NCI-H2107 (cell line): ENCODE measurements at places on chromosomes 2 and 18.

DNA sequence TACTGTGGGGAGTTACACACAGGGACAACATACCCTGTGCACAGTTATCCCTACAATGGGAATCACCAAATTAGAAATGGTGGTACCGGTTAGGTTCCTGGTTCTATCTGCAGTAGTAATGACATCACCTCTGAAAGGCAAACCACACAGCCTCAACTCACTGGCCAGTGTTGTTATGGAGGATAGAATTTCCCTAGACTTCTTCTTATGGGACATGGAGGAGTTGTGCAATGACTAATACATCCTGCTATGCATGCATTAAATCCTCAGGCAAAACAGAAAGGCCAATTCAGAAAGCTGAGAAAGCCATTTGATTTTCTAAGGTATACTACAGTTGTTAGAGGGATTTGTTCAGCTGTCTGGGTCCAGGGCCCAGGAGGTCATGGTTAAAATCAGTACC lies 439.3 kb downstream of the TMX3 start:
- DNase-seq, result no peak

- no peak for DNase-seq
Measured at GRCh38 chr2:112295407-112296078, 20.1 kb downstream of the ZC3H6 start.

- no peak for DNase-seq
Measured at GRCh38 chr2:203759690-203760365, 53.4 kb downstream of the CD28 start.

DNA sequence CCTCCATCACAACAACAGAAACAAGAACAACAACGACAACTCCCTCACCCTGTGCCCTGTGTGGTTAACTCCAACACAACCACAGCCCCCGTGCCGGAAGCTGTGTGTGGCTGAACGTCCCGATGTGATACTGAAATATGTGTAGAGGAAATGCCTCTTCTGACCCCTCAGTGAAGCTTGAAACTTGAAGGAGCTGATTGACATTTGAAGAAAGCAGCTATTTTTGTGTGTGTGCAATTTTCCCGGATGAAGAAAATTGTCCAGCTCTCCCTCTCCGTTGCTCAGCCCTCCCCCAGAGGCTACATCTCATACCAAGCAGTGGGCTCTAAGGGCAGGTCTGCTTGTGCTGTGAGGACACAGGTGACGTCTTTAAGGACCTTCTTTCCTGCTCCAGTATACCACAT lies 173.8 kb downstream of the ICOS start:
- DNase-seq, result no peak

DNA sequence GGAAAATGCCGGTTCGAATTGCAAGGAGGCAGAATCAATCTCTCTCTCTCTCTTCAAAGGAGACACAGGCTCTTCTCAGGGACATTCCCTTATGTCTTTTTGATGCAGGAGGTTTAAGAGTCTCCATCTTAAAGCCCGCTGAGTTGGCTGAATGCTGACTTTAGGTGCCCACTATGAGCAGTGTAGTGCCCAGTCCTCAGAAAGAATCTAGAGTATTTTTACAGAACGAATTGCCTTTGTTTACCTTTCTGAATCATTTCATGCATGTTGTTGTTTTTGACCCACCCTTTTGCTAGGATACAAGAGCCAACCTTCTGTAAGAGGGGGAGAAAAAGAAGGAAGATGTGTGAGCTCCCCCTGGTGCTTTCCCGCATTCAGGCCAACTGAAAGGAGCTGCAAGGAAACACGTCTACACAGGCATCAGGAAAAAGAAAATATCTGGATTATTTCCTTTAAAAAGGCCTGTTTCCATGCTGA lies 193.5 kb upstream of the TCF4 start:
- peak; percentile 59 for DNase-seq

DNA sequence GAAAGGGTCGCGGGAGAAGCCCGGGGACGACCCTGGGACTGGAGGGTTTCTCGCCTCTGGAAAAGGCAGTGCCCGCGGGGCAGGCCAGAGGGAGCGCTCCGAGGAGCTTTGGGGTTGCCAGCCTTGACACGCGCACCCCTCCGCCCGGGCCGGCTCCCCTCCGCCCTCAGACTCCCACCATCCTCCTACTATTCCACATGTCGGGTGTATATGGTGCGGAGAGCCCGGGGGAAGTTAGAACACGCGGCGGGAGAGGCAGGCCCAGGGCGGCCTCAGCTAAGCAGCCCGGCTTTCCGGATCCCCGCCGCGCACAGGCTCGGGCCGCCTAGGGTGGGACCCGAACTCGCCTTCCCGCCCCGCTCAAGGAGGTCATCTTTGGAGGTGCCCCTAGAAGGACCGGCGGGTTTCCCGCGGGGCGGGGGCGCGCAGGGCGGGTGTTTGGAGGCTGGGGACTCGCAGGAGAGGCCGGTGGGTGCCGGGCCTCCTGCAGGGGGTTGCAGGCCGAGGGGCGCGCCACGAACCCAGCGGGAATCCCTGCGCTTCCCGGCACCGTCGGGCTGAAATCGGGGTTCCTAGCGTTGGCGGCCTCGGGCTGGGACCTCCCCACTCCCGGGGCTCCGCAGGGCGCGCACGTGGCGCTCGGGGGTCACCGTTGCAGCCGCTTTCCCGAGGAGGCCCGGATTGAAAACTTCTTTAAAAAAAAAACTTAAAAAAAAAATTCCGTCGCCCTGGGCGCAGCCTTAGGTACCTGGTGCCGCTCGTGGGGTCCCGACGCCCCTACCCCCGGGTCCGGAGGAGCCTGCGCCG lies 3.7 kb downstream of the NFATC1 start:
- DNase-seq, result no peak

DNA sequence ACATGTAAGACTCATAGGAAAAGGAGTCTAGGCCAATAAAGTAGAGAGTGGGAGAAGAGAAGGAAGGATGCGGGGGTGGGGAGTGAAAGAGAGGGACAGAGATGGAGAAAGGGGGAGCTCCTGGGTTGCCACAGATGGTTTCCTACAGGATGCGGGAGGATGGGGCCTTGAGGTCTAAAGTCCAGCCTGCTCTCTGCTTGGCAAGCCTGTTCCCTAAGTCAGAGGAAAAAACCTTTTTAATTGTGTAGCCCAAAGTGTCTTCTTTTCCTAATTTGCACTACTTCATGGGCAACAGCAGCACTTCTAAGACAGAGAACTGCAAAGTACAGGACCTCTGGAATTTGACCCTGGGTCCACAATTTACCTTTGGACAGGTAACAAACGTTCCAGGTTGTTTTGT lies 1.4 kb upstream of the FAM110C start:
- DNase-seq, result no peak

DNA sequence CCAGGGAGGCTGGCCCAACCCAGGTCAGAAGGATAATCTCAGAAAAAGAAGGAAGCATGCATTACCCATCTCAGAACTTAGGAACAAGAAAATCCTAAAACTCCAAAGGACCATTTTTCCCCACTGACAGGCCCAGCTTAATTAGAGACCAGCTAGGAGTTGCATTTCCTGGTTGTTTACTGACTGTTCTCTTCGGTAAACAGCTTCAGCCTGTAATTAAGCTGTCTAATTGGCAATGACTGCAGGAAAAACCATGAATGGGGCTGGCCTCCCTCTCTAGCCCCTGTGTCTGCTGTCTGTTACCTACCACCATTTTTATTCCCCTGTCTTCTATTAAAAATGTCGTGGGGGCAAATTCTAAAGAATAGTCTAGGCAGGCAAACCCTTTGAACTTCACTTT lies 146.5 kb downstream of the AGAP1 start:
- no peak for DNase-seq

GRCh38 chr2:113034016-113034415 lies 18.7 kb downstream of the IL36B start:
- no peak for DNase-seq

DNA sequence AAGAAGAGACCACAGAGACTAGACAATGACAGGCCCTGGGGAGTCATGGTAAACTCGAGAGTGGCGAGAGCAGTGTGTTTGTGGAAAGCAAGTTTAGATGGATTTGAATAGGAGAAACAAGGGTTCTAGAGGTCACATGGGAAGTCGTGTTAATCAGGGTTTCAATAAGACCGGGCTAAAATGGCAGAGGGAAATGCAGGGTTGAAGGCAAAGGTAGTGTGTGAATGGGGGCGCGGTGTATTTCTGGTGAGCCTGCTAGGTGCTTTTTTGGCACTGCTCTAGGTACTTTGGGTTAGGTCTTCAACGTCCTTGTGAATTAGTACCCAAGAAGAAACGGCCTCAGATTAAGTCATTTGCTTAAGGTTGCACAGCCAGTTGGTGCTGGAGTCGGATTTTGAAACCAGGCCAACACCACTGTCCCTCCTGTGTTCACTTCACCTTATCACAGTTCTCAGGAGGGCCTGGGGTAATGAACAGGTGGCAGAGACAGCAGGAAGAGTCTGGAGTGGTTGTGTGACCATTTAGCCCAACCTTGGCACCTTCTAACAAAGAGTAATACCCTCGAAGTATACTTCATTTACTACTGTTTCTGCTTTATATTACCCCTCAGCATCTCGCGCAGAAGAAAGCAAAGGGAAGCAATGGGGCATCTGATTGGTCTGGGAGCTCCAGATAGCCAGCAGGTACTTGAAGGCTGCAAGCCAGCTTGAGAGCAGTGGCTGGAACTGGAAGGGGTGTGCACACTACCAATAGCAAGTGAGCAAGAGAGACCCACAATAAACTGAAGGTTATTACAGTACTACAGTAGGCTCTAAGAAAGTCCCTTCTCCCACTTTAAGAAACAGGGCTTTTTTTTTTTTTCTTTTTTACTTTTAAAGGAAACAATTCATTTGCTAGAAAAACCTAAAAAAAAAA lies 33.4 kb upstream of the GAREM2 start:
- no peak for DNase-seq

- DNase-seq, result no peak
Measured at GRCh38 chr18:56286775-56287325, 351.5 kb downstream of the TXNL1 start.

- DNase-seq, result no peak
Measured at GRCh38 chr2:11907190-11907589, 160.8 kb downstream of the LPIN1 start.

GRCh38 chr2:57890464-57890863 lies 156.1 kb upstream of the VRK2 start:
- no peak for DNase-seq

- DNase-seq, result no peak
Measured at GRCh38 chr2:118056165-118056534, 32.1 kb upstream of the INSIG2 start.

DNA sequence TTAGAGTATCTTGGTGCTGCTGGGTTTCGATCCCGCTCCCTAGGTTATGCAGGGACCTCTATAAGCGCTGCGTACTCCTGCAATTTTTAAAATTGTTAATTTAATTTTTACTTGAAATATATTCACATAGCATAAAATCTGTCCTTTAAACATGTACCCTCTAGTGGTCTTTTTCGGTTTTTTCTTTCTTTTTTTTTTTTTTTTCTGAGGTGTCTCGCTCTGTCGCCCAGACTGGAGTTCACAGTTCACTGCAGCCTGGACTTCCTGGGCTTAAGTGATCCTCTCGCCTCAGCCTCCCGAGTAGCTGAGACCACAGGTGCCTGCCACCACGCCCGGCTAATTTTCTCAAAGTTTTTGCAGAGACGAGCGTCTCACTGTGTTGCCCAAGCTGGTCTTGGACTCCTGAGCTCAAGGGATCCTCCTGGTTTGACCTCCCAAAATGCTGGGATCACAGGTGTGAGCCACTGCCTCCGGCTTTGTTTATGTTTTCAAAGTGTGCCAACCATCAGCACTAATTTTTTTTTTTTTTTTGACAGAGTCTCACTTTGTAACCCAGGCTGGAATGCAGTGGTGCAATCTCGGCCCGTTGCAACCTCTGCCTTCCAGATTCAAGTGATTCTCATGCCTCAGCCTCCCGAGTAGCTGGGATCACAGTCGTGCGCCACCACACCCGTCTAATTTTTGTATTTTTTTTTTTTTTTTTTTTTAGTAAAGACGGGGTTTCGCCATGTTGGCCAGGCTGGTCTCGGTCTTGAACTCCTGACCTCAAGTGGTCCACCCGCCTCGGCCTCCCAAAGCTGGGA lies 585 bp upstream of the MOB1A start:
- DNase-seq, result no peak

GRCh38 chr18:48749768-48750167 lies 201.0 kb downstream of the SMAD7 start:
- no peak for DNase-seq

- no peak for DNase-seq
Measured at GRCh38 chr2:237693291-237693994, 66.1 kb downstream of the LRRFIP1 start.

- no peak for DNase-seq
Measured at GRCh38 chr2:44061876-44062275, 66.1 kb upstream of the LRPPRC start.

DNA sequence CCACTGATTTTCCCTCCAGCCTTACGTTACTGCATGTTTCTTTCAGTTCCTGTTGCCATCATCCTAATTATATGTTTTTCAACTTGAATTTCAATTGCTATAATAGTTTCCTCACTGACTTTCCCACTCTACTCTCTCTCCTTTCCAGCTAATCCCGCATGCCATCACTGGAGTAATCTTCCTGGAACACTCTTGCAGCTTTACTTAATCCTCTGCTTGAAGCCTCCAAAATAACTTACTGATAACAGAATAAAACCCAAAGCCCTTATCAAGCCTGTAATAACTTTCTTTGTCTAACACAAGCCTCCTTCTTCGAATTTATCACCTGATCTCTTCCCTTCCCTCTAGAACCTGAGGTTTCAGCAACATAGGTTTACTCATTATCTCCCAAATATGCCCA lies 237.3 kb downstream of the LTBP1 start:
- DNase-seq, result no peak

GRCh38 chr2:136639651-136640050 lies 125.7 kb upstream of the THSD7B start:
- DNase-seq, result no peak

DNA sequence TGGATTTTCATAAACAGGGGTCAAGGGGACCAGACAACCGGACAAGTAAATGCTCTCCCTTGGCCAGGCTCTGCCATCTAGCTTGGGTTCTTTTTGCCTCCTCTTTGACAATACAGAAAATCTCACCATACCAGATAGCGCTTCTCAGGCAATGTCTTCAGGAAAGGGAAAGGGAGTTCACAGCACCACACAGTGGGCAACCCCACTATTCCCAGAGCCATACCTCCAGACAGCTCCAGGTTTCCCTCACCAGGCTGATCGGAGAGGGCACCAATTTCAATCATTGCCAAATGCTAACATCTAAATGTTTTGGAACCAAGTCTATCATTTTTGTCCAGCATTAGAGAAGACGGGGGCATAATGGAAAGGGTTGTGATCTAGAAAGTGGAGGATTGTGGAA lies 28.1 kb downstream of the CCDC68 start:
- DNase-seq, result no peak
